KG1 (cell line): ENCODE measurements at places on chromosomes 5 and 9.

GRCh38 chr5:53030893-53031292 lies 41.7 kb downstream of the ITGA2 start:
- no peak for DNase-seq

GRCh38 chr5:172370648-172371545 lies 83.4 kb downstream of the SH3PXD2B start:
- peak; percentile 60 for DNase-seq

DNA sequence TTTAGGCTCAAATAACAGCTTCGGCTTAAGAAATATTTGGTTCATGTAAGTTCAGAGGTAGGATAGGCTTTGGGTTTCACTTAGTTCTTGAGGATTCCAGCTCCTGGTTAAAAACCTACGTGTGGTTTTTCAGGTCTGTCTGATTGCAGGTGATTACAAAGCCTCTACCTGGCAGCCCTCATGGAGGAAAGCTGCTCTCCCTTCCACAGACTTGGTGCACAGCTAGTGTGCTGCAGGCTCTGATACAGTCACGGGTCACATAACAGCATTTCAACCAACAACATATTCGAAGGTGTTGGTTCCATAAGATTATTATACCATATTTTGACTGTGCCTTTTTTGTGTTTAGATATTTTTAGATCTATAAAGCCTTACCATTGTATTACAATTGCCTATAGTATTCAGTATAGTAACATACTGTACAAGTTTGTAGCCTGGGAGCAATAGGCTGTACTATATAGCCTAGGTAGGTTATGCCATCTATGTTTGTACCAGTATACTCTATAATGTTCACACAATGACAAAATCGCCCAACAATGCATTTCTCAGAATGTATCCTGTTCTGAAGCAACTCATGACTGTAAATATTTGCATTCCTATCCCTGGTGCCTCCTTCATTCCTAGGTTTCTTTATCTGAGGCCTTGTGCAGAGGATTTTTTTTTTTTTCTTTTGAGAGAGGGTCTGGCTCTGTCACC lies 8.0 kb upstream of the DCP2 start:
- no peak for DNase-seq

DNA sequence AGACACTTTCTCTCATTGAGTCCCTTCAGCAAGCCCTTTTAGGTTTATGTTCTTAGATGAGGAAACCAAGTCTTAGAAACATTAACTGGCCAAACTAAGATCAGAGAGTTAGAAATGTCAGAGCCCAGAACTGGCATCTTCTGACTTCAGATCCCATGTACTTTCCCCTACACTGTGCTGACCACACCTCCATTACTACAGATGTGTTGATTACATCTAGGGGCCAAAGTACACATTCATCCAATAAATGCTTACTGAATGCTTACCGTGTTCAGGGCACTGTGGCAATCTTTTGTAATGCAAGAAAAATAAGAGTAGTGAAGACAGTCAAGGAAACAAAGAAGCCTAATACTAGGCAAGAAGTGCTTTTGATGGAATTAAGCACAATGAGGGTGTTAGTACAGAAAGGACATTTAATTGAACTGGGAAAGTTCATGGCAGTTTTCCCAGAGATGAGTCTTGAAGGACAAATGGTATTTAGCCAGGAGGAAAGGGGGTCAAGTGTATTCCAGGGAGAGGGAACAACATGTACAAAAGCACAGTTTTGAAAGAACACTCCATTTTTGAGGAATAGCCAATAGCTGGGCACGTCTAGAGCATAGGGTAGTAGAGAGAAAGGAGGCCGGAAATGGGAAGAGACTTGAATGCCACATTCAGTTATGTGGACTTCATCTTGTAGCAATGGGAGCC lies 89.7 kb upstream of the CDKN2B start:
- no peak for DNase-seq

DNA sequence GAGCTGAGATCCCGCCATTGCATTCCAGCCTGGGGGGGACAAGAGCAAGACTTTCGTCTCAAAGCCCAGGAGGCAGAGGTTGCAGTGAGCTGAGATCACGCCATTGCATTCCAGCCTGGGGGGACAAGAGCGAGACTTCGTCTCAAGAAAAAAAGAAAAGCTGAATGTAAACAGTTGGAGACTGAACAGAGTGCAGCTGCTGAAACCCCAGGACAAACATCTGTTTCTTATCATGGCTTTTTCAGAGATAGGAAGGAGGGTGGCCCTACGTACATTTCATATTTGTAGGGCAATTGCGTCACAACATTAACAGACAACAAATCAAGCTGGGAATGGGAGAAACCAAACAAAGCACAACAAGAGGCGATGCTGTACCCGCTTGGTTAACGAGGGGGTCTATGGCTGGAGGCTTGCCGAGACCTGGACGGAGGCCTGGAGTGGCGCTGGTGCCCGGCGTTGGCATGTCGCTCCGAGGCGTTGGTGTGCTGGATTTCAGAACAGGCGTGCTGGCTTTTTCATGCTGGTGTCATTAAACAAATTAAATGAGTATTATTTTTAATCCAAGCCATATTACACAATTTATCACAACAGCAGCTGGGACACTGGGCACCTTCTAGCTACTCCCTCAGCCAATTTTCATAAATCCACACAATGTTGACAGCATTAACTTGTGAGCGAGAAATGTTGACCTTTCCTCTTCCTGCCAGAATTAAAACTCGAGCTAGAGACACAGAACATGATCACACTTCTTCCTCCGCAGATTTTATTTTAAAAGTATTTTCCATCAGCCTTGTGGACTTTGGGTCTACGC lies 76.1 kb downstream of the TLE1 start:
- no peak for DNase-seq

- no peak for DNase-seq
Measured at GRCh38 chr9:30089428-30089827, 2295.0 kb upstream of the ACO1 start.

DNA sequence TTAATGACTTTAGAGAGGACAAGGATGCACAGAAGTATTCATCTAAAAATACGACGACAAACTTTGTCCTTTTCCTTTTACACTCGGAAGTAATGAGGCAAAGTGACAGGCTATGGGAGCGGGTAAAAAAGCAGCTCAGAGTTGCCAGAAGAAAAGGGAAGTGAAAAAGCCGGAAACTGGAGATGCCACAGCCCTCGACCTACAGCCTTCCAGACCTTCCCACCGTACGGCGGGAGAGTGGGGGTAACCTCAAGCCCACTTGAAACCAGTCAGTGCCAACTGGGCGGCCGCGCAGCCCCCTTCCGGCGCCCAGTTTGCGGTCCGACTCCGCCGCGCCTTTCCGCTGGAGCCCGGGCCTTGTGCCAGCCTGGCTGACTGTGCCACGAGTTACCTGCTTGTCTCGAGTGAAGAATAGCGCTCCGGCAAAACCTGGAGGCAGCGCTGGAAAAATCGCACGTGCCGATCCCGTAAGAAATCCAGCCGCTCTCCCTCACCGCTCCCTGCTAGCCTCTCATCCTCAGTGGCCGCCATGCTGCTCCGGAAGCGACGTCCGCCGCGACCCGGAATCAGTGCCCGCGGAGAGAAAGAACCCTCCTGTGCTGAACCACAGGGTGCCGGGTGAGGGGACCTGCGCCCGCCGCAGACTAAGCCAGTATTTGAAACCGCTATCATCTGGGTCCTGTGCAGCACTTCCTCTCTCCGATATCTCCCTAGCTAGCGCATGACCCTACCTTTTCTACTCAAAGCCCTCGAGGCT lies at the start of gene PGGT1B:
Gene PGGT1B, minus strand, starts transcription at position 557 of the 757 bp plus-strand sequence. Its CDS starts 26 bp downstream, at position 531.
- peak; percentile 21 for DNase-seq

- no peak for DNase-seq
Measured at GRCh38 chr5:73129143-73129542, 8.8 kb downstream of the TMEM171 start.

GRCh38 chr9:14992081-14992480 lies 81.9 kb upstream of the FREM1 start:
- DNase-seq: no peak

DNA sequence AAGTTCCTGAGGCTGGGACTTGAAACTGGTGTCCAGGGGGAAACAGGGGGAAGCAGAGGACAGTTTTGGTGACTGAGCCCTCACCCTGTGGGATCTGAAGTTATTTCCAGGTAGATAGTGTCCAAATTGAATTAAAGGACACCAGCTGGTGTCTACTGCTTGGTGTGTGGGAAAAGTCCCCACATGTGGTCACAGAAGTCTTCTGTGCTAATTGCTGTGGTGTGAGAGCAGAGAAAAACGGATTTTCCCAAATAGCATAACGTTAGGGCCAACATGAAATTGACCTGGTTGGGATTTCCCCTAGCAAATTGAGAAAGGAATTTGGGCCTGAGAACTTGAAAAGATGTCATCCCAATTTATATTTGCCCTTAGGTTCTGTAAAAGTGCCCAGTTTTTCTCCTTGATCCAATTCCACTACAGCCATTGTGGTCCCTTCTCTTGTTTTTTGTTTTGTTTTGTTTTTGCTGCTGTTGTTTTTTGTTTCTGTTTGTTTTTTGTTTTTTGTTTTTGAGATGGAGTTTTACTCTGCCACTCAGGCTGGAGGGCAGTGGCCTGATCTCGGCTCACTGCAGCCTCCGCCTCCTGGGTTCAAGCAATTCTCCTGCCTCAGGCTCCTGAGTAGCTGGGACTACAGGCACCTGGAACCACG lies 5.6 kb upstream of the STARD4 start:
- DNase-seq: no peak

DNA sequence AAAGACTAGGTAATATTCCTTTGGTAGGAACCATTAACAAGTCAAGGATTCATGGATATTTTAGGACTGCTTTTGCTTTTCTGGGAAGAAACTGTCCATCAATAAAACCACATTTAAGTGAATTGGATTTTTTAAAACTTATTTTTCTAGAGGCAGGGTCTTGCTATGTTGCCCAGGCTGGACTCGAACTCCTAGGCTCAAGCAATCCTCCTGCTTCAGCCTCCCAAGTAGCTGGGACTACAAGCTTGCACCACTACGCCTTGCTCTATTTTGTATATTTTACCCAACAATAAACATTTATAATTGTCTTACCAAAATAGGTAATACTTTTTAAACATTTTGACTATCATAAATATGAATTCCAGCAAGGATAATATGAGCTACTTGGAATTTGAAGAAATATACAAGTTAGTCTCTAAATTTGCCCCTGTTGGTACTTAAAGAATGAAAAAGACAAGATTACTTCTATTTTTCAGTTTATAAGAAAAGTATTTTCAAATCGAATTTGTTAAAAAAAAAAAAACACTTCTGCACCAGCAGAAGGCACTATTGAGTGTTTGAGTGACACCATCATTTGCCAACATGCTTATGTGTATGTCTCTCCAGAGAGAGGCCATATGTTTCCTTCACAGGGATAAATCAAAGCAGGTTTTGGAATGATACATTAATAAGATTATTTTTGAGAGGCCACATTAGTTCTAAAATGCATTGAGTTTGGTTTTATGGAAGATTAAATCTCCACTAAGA lies 60.0 kb upstream of the CARTPT start:
- DNase-seq: no peak

GRCh38 chr5:87526131-87526530 lies 113.4 kb upstream of the CCNH start:
- DNase-seq: no peak

DNA sequence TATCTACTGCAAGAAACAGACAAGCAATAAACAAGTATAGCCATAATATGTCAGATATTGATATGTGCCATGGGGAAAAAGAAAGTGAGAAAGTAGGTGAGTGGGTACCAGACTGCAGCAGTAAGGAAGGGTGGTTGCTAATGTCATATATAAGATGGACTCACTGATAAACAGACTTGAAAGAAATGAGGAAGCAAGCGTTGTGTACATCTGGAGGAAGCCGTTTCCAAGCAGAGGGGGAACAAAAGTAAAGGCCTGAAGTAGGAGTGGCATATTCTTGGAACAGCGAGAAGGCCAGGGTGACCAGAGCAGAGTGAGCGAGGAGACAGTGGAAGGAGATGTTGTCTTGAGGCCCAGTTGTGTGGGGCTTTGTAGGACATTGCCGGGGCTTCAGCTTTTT lies 142.2 kb upstream of the MAP3K1 start:
- no peak for DNase-seq

DNA sequence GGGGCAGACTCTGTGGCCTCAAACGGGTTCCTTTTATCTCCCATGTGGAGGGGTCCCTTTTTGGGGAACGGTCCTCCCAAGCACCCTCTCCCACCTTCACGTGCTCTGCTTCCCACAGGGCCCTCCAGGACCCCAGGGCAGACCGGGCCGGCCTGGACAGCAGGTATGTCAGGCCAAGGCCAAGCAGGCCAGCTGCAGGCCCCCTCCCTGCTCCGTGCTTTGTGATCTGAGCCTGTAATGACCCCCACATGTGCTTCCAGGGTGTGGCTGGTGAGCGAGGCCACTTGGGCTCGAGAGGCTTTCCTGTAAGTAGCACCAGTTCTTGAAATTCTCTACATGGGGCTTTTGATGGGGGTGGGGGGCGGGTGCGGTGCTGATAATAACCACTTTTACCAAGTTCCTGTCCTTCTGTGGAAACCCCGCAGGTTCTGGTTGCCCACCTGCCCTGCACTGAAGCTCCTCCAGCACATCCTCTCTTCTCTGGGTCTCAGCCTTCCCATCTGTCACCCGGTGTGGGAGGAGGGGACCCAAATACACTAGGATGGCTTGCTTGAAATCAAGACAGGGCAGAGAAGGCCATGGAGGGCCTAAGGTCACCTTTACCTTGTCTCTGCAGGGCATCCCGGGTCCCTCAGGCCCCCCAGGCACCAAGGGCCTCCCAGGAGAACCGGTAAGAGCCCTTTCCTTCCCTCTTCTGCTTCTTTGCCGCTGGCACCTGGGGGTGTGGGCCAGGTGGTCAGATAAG lies 57.9 kb upstream of the ORM1 start:
- no peak for DNase-seq

DNA sequence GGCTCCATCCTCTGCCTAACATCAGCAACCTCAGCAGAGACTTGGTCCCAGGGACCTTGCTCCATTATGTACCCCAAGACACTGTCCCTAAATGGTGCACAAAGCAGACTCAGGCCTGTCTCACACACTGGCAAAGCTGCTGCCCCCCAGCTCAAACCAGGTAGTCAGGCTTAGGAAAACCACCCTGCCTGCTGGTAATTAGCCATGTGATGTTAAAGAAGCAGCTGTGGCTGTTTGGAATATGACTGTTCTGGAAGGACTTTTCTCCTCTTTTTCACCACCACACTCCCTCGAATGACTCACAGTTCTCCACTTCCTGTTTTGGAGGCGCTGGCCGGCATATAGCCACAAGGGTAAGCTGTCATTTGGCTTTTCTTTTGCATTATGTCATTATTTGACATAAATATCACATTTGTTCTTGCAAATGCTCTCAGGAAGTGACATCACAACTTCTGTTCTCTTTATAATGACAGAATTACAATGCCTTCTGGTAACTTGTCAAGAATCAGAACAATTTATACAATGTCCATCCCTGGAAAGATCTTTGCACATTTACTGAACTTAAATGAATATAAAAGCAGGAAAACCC lies 113.9 kb downstream of the SUSD1 start:
- no peak for DNase-seq

GRCh38 chr9:122307061-122307460 lies 42.4 kb downstream of the MRRF start:
- DNase-seq: no peak

DNA sequence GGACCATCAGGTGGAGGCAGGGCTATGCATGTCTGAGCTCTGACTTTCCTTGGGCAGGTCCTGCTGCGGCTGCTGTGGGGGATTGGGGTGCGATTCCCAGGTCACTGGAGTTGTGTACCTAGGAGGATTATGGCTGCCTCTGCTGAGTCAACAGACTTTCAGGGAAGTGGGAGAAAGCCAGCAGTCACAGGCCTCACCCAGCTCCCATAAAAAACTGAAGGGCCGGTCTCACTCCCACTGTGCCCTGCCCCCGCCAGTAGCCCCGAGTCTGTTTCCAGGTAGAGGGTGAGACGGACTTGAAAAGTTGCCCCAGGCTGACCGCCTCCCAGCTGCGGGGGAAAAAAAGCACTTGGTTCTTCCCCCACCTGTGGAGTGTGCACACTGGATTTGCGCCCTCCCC lies 76.7 kb downstream of the FAM170A start:
- DNase-seq: no peak

GRCh38 chr5:101796427-101796826 lies 499.7 kb downstream of the SLCO4C1 start:
- DNase-seq: no peak
